ENCODE measurements at places on chromosomes 13 and 19.

DNA sequence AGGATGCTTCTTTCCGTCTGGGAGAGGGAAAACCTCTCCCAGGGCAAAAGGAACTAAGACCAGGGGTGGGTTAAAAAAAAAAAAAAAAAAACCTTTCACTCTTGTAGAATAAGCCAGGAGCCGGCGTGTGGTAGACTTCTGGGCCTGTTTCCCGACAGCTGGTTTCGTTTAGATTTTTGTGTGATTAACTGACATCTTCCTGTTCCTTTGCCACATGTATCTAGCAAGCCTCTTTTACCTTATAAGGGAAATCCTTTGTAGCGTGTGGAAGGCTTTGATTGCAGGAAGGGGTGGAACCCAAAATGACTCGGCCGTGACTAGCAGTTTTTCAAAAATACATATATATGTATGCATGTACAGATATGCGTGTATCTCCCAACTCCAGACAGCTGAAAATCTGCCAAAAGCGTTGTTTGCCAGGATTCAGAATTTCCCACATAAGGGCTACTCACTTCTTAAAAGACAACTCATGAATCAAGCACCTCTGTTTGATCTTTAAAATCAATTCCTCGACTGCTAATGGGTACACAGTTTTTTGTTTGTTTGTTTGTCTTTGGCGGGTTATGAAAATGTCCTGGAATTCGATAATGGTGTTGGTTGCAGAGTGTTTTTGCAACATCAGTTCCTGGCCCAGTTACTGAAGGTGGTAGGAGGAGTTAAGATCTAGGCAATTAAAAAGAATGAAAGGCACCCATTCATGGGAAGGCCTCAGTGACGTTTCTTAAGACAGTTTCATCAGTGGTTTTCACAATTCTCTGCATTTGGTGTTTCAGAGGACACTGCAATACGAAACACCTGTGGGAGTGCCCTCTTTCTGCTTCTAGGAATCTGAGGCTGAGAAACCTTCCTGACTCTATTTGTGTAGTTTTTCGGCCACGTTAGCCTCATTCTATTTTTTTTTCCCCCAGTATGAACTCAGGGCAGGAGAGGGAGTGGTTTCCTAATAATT is 2.7 kb downstream of the TPM4 start:
- DNase-seq, result no peak

DNA sequence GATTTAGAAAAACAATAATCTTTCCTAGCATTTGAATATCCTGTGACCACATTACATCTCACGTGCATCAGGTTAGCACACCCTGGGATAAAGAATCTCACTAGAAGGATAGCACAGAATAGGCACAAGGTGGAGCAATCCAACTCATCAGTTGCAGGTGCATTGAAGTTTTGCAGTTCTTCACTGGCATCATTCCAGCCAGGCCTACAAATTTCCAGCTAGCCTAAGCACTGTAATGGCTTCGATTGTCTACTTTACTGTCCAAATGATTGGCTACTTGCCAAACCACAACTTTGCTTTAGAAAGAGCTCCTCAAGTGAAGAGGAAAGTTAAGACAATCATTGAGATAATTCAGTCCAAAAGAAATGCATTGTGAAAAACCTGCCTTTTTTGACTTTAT is 89.5 kb downstream of the SPRY2 start:
- peak; percentile 50 for DNase-seq

DNA sequence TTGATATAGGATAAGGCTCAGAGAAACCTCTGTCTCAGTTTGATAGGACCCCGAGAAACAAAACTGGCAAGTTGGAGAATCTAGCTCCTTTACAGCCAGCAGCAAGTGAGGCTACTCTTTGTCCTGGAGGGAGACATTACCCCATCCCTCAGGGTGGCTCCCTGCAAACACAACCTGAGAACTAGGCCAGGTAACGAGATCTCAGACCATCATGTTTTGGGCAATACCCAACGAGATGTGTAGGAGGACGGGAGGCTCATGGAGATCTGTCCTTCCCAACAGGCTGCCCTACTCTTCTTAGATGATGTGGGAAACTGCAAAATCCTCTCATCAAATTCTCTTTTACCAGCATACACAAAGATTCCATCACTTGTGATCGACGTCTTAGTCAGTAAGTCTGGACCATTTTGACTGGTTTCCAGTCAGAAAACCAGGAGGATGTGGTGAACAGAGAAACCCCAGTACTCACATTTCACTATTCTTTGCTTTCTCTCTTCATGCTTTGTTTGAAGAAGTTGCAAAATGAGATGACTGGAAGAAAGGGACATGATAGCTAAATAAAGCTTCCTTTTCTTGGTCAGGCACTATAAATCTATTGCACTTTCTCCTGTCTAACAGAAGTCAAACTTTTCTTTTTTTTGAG is 6.0 kb upstream of the CTU1 start:
- no peak for DNase-seq

GRCh38 chr19:50745221-50745620 is 22.1 kb downstream of the CLEC11A start:
- DNase-seq, result no peak

DNA sequence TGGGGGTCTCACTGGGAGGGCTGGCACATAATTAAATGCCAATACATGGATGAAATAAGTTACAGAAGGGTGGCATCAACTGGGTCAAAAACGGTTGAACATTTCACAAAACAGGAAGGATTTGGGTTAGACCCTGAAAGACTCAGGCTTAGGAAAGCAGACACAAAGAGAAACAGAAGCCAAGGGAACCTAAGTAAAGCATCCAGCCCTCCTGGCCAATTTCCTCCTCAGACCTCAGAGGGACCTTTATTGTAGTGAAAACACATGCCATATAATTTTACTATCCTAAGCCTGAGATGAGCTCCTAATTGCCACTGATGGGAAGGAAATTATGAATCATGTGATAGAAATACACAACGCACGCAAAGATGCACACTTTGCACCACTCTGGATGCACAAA is 12.1 kb upstream of the CEACAM3 start:
- no peak for DNase-seq

- no peak for DNase-seq
These were observed 67.8 kb upstream of the ARHGEF7 start for GRCh38 chr13:111047326-111047725.

DNA sequence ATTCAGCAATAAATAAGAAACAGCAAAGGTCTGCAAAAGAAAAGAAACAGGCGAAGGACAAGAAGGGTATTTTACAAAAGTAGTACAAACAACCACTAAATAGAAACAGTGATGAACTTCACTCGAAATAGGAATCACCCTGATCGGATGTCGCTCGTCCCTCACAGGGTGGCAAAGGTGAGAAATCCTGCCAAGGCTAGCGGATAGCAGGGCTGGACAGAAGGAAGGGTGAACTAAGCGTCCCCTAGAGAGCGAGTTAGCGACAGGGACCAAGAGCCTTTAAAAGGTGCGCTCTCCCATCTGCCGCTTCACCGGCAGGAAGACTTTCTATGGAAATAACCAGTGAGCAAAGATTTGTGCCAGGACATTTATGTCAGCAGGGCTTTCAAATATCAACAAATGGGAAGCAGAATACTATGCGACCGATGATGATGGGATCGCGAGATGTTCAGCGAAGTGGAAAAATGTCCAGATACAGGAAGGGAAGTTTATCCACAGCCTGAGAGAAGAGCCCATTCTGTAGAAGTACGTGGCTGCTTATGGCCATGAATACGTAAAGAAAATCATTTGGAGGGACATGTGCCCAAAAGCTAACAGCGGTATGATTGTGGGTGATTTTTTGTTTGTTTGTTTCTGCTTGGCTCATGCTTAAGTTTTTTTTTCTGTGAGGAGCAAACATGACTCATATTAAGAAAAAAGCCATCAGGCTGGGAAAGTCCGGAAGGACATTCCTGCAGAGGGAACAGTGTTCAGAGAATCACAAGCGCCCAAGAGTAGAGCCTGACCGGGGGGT is 18.9 kb downstream of the ELAVL1 start:
- DNase-seq, result no peak

DNA sequence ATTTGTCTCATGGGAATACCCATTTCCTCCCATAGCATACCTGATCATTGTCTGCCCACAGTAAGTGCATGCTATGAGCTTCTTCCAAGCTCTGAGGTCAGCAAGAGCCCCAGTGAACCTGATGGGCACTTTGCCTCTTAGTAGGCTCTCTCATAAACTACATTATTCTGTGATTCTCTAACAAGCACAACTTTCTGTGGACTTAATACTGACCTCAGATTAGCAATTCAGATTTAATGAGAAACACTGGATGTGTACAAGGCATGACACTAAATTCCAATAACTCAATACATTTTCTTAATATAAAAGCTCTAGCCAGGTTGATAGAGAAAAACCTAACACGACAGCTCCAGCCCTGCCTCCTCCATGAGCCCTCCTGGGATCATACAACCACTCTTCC is 23.3 kb upstream of the STARD13 start:
- DNase-seq, result no peak

GRCh38 chr19:55050749-55051532 is 12.0 kb downstream of the RDH13 start:
- no peak for DNase-seq

DNA sequence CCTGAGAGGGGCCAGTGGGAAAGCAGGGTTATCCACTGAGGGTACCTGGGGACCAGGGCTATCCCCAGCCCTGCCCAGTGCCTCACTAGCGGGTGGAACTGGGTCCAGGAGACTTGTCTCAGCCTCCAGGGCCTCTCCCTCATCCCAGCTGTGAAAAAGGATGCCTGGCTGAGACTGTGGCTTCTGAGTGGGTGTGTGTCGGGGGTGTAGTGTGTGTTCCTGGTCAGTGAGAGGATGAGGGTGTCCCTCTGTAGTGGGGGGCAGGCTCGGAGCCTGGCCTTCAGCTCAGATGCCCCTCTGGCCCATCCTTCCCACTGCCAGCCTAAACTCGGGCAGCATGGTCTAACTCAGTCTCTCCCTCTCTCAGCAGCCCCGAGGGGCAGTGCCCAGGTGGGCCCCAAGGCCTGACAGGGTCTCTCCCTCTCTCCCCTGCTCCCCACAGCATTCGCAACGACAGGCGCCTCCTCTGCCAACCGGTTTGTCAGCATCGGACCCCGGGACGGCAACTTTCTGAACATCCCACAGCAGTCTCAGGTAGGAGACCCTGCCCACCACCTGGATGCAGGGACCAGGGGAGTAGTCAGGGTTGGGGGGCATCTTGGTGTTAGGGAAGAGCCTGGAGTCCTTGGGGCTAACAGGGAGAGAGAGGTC is 12.7 kb downstream of the LYL1 start:
- DNase-seq, result no peak
